ENCODE measurements at places on chromosomes 12 and 14.

DNA sequence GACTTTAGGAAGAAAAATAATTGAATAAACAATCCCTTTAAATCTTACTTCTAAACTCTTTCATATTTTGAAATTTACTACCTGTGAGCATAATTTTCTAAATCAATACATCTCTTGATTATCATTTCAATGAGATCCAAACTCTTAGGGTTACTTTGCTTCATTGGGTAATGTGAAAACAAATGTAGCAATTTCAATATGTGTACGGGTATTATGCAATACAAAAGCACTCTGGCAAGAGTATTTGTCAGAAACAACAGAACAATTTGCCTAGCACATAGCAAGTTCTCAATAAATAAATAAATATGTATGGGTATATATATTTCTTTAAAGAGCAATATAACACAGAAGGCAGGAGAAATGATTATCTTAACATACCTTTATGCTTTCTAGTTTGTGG lies 77.1 kb downstream of the PLEKHG7 start:
- no peak for DNase-seq

- DNase-seq = no peak
Measured at GRCh38 chr14:39342768-39343167, 89.5 kb downstream of the FBXO33 start.

GRCh38 chr14:70333728-70334127 lies 25.8 kb downstream of the COX16 start:
- DNase-seq = no peak

- no peak for DNase-seq
Measured at GRCh38 chr14:66482873-66483272, 3.3 kb upstream of the CCDC196 start.

GRCh38 chr14:34875031-34875922 lies at the start of gene BAZ1A:
Gene BAZ1A, minus strand, starts transcription at chr14:34875360. Its CDS starts 756 bp downstream, at chr14:34874604.
- DNase-seq = peak; percentile 96

GRCh38 chr14:96090441-96091148 lies 51.4 kb downstream of the C14orf132 start:
- DNase-seq = peak; percentile 100

DNA sequence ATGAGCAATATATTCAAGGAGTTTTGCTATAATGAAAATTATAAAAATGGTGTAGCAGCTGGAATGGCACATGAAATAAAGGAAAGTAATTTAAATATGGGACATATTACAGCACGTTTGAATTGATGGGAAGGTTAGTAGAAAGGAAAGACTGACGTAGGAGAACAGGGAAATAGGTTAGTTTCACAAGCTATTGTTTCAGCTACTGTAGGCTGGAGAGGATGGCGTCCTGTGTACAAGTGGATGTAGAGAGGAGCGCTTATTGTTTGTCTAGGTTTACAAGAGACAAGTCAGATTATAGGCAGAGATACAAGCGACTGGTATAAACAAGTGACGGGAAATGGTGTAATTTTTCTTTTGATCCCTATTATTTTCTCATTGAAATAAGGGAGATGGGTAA lies 431.2 kb upstream of the PDE3A start:
- DNase-seq = no peak

GRCh38 chr12:46507766-46508165 lies 135.2 kb upstream of the SLC38A2 start:
- no peak for DNase-seq

Measured in NCI-H524 (cell line).